H54 (cell line): ENCODE measurements at places on chromosomes 11 and 22.

DNA sequence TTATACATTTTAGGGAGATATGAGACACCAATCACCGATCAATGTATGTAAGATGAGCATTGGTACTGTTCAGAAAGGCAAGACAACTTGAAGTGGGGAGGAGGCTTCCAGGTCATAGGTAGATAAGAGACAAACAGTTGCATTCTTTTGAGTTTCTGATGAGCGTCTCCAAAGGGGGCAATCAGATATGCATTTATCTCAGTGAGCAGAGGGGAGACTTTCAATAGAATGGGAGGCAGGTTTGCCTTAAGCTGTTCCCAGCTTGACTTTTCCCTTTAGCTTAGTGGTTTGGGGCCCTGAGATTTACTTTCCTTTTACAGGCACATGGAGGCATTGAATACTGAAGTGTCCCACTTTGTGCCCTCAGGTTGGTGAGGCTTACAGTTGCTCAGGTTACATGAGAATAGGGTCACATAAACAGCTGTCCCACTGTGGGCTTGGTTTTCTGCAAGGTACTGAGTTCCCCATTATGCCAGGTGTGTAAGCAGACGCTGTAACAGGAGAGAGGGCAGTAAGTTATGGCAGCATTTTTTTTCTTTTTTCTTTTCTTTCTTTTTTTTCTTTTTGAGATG, 129.8 kb upstream of the SERPIND1 start:
- no peak for DNase-seq

- DNase-seq: no peak
Observed at GRCh38 chr22:40200795-40201530, 23.2 kb downstream of the TNRC6B start.

DNA sequence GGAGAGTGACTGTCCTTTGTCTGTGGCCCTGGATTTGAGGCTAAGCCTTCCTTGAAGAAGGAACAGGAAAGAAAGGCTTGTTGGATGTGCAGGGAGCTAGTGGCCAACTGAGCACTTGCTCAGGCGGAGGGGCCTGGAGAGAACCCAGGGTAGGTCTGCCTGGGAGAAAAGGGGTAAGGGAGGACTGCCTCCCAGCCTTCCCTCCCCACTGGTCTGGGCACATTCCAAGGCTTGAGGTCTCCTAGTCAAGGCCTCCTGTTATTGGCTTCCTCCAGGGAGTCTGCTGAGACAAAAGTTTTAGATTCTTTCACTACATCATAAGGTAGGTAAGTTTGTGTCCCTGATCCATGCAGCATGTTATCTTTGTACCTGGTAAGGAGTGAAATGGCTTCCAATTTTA, 15.2 kb downstream of the KCNQ1OT1 start:
- no peak for DNase-seq

DNA sequence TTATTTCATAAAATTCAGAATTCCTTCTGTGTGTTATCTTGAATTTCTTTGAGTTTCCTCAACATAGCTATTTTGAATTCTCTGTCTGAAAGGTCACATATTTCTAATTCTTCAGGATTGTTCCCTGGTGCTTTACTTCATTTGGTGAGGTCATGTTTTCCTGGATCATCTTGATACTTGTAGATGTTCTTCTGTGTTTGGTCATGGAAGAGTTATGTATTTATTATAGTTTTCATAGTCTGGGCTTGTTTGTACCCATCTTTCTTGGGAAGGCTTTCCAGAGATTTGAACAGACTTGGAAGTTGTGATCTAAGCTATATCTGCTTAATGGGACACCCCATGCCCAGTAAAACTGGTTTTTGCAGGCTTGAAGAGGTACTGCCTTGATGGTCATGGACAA, 149.6 kb downstream of the METTL15 start:
- no peak for DNase-seq

DNA sequence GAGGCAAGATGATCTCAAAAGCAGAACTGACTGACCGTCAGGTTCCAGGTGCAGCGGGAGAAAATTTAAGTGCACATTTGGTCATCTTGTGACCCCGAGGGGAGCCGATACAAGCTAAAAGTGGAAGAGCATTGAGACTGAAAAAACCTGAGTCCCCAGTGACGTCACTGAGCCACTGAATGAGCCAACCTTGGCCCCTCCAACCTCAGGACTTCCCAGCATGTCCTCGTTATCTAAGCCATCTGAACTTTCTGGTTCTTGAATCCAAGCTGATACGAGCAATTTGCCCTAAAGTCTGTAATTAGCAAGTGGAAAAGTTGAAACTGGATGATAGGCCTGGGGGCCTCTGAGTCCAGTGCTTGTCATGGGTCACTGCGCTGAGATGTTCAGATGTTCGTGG, 51.1 kb upstream of the ISX start:
- no peak for DNase-seq

DNA sequence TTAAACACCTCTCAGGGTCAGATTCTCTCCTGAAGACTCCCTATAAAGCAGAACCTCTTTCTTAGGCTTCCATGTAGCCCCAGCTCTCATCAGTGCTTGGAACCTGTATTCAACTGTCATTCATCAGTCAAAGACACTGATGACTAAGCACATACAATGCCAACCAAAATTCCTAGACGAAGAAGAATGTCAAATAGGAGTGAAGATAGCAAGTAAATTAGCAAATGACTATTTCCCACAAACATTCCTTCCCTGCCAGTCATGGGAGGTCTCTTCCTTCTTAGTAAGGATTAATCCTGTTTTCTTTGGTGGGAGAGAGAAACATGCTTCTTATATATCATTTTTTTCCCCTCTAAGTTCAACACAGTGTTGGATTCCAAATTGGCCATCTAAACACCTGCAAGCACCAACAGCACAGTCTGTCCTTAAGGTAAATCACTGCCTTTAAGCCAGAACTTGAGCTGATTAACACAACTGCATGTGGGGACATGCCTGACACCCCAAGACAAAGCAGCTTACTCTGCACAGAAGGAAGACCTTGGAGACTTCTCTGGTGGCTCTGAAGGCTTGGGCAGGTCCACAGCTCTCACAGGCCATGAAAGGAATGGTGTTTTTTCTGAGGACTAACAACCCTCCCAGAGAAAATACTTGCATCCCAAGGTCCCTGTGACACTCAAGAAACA, 47.5 kb upstream of the ME3 start:
- DNase-seq: no peak

GRCh38 chr22:43002202-43002586, 12.8 kb downstream of the PACSIN2 start:
- DNase-seq: no peak

DNA sequence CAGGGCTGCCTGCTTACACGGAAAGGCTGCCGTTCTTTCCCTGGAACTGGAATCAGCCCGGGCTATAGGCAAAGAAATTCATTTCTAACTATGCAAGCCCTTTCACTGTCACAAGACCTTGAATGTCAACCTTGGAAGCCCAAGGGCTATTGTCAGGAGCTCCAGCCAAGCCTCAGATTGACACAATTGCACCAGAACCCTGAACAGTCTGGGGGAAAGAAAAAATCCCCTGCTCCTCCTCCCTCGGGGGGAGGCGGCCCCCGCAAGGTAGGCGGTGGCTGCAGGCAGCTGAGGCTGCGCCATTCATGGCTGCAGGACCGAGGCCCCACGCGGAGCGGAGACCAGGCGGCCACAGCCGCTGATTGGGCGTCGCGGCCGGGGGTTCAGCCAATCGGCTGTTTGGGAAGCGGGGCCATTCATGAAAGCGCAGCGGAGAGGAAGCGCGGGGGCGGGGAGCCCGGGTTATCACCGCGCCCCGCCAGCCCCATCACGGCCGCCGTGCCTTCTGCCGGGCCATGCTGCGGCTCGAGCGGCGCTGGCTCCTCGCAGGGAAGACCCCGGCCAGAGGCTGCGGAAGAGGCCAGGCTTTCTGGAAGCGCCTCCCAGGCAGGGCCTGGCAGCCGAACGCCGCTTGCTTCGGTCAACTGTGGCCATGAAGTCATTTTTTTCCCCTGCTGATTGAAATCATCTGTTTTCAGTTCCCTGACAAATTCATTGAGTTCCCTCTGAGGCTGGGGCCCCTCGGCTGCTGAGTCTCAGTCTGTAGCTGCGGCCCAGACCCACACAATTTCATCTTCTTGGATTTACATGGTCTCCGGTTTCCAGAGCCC, 38.1 kb upstream of the LINC01488 start:
- peak; percentile 94 for DNase-seq

GRCh38 chr11:67057205-67057672, 592 bp downstream of the RHOD start:
- DNase-seq: no peak

GRCh38 chr11:45053736-45054446, 92.5 kb upstream of the PRDM11 start:
- DNase-seq: no peak

- no peak for DNase-seq
Observed at GRCh38 chr22:23289130-23289503, 108.8 kb downstream of the BCR start.

- DNase-seq: no peak
Observed at GRCh38 chr11:5234381-5234834, at the start of gene HBD. Gene HBD (minus strand): TSS chr11:5234483. CDS start chr11:5234433, 50 bp downstream.

DNA sequence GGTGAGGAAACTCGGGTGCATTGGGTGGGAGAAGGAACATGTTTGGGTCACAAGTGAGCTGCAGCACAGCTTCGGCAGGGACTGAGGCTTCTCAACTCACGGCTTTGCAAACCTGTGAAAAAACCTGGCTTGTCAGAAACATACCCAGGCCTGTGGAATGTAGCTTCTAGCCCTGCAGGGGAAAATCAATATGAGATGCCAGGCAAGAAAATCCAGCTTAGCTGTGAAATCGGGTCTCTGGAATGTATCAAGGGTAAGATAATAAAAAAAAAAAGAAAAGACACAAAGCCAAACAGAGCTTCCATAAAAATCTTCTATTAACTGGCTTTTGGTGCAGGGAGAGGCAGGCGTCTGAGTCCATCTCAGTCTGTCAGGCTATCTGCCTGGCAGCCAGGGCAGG, 28.5 kb downstream of the UQCR10 start:
- DNase-seq: no peak

GRCh38 chr11:8090756-8091155, 9.7 kb downstream of the TUB start:
- DNase-seq: no peak

GRCh38 chr11:94871491-94872185, 101.7 kb downstream of the CWC15 start:
- DNase-seq: no peak

DNA sequence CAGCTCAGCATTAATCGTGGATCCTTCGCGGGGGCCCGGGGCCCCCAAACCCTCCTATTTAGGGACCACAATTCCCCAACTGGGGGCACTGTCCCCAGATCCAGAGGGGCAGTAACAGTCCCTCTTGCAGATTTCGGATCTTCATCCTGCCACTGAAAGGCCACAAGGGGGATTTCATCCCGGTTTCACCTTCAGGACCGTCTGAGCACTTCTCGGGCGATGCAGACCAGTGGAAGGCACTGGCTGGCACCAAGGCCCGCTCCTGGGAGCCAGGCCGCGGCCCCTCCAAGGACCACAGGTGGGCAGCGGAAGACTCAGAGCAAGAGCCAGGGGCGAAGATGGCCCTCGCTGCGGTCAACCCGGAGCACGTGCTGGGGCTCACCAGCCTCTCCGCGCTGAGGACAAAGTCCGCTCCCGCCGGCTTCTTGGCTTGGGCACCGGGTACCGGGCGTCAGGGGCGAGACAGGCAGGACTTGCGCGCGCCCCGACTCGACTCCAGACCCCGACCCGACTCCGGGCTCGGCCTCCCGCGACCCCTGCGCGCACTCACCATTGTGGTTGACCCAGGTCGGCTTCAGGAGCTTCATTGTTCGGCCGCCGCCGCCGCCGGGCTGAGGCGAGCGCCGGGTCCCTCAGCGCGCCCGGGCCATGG, 517 bp downstream of the HIRA start:
- no peak for DNase-seq

DNA sequence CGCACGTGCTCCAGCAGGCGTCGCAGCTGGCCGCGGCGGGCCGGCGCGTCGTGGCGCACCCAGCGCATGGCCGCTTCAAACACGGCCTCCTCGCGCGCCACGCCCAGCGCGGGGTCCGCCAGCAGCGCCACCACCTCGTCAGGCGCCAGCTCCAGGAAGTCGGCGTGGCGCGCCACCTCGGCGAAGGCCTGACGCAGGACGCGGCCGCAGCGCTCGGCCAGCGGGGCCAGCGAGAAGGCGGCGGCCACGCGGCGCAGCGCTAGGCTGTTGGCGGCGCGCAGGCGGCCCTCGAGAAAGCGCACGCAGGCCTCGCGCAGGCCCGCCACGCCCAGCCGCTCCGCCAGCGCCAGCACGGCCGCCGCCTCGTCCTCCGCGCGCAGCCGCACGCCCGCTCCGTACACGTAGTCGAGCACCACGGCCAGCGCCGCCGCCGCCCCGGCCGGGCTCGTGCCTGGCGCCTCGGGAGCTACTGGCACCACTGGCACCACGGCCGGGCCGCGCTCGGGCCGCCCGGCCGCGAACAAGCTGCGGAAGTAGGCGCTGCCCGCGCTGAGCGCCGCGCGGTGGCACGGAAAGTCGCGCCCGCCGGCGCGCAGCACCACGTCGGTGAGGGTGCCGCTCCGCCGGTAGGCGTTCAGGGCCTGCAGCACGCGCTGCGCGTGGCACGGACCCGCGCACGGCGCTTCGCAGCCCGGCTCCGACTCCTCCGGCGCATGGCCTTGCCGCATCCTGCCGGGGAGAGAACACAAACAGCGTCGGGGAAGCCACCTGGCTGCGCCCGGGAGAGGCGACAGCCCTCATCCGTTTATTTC, 2.9 kb downstream of the KLHL35 start:
- no peak for DNase-seq

DNA sequence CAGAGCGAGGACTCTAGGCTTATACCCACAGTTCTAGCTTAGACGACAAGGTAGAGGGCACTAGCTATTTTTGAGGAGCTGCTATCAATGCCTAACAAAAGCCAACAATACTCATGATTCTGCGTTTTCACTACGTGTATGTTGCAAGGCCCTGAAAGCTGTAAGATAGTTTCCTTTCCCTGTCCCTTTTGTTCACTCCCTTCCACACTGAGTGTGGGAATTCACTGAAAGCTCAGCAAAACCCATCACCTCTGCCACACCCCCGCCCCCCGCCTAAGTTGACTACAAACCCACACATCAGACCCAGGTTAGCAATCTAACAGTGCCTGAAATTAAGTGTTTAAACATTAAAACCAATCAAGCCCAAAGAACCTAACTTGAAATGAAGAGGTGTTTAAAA, 6.2 kb upstream of the LDLRAD3 start:
- no peak for DNase-seq
